ENCODE measurements at places on chromosomes 7 and 10. TPM values are rescaled to one million over a fixed set of nuclear protein-coding genes. Genes with fewer than 3 reads are reported as not detected.

DNA sequence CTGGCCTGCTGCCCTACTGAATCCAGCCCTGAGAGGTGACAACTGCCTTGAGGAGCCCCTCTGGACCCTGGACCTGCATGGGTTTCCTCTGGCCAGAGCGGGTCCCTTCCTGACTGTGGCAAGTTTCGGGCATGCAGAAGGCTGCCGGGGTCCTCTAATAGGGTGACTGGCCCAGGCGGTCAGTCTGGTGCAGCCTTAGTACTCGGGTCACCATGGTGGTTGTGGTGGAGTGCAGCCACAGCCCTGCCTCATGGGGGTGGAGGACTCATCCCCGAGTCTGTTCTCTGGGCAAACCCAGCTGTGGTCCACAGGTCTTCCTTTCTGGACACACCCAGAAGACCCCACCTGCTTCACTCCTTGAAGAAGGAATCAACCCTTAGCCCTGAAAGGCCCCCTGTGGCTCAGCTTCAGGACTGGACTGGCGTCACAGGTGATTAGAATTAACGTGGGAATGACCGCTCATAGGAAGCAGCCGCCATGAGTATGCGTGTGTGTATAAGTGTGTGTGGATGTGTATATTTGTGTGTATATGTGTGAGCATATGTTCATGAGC lies 28.7 kb downstream of the RAMP3 start:
- no peak for DNase-seq

- no peak for DNase-seq
Observed at GRCh38 chr10:116634126-116634975, 13.6 kb downstream of the PNLIPRP2 start.

DNA sequence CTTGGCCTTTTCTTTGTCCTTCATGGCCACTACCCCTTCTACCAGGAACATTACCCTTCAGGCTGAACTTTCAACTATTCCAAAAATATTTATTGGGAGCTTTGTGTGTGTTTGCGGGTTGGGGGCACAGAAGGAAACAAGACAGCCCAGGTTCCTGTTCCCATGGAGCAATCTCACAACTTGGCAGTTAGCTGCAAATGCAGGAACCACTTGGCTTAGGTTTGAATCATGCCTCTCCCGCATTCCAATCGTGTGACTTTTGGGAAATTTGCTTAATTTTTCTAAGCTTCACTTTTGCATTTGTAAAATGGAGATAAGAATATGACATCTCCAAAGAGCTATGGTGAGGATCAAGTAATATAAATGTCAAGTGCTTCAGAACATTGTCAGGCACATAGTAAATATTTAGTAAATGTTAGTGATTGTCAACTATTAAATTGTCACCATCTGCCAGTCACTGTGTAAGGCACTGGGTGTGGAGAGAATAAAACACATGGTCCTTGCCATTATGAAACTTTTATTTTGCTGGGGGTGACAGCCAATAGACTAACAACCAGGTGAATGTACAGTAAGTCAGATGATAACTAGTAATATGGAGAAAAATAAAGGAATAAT lies 277.1 kb downstream of the SNX13 start:
- no peak for DNase-seq

SNX10 gene
- 5.9 TPM for total RNA-seq

- no peak for DNase-seq
Observed at GRCh38 chr7:136998495-136998894, 130.0 kb downstream of the CHRM2 start.

DNA sequence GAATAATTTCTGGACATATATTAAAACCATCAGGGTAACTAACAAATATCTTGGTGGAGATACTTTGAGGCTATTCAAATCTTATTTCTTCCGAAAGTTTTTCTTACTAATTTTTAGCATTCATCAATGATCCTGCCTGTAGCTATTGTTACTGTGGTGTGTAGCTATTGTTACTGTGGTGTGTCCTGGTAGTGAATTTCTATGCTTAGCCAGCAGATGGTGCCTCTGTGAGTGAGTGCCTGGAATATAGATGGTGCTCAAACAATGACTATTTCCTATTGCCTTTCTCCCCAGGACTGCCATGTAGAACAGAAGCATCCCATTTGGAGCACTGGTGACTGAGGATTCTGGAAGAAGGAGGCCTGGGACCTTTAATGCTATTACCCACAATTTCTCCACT lies 245.7 kb downstream of the CCSER2 start:
- DNase-seq, result no peak

GRCh38 chr10:117541909-117542705 lies 439 bp upstream of the EMX2 start:
- DNase-seq, result no peak

LLCFC1 gene
- not detected for total RNA-seq
